CD4-positive, alpha-beta T cell treated with Interleukin-4 for 4 hours (primary cell): ENCODE measurements at places on chromosomes 7 and 10.

GRCh38 chr7:18754766-18755165, 259.2 kb downstream of the HDAC9 start:
- no peak for DNase-seq

GRCh38 chr7:17929647-17930395, 10.5 kb downstream of the SNX13 start:
- DNase-seq, result no peak

- DNase-seq, result no peak
Measured at GRCh38 chr10:96967847-96968246, 135.7 kb downstream of the LCOR start.

DNA sequence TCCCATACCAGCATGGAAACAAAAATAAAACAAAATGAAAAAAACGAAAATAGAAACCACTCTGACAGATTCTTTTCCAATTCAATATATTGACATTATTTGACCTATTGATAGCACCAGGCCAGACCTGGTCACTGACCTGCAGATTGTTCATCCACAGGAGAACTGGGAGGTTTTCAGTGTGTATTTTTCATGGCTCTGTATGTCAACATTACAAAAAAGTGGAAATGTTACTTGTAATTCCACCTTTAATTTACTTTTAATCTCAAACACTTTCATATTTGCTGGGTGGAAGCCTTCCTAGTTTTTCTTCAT, 2.9 kb downstream of the HKDC1 start:
- no peak for DNase-seq

GRCh38 chr7:106521541-106521940, 139.4 kb downstream of the CCDC71L start:
- DNase-seq, result no peak

DNA sequence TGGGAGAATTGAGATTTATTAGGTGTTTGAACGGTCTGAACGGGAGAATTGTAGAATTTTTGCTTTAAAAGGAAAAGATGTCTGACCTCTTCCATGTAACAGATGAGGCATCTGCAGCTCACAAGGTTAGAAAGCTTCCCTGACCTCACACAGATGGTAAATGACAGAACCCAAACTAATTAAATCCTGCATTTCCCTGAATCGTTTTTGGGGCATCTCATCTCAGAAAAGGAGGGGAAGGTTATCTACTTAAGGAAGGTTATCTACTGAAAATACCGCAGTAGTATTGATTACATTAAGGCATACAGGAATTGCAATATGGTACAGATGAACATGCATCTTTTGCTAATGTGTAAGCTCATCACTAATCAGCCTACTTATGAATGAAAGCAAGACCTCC, 278.3 kb downstream of the CCDC3 start:
- DNase-seq, result no peak

DNA sequence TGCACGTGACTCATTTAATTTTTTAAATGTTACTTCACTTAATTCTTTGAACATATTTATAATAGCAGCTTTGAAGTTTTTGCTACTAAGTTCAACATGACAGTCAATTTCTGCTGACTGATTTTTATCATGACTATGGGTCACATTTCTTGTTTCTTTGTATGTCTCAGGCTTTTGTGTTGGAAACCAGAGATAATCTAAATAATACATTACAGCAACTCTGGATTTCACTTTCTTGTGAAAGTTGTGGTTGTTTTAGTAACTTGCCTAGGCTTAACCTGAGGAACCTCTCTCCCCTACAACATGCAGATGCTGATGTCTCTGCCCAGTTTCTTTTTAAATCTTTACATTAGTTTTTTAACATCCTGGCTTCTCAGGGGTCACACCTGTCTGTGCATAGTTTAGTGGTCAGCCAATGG, 180.8 kb downstream of the CCDC71L start:
- DNase-seq, result no peak

- DNase-seq, result no peak
Measured at GRCh38 chr7:101608772-101609713, 20.1 kb downstream of the MYL10 start.

DNA sequence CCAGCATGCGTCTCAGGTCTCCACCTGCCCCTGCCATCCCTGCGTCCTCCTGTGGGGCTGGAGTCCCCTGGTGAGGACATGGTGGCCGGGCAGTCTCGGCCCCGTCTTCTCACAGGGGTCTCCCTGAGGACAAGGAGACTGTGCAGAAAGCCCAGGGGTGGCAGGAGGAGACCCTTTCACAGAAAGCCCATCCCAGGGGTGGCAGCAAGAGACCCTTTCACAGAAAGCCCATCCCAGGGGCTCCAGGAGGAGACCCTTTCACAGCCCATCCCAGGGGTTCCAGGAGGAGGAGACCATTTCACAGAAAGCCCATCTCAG, 14.8 kb upstream of the CHST12 start:
- DNase-seq, result no peak

GRCh38 chr7:155543011-155543876, 3.1 kb downstream of the CNPY1 start:
- no peak for DNase-seq

DNA sequence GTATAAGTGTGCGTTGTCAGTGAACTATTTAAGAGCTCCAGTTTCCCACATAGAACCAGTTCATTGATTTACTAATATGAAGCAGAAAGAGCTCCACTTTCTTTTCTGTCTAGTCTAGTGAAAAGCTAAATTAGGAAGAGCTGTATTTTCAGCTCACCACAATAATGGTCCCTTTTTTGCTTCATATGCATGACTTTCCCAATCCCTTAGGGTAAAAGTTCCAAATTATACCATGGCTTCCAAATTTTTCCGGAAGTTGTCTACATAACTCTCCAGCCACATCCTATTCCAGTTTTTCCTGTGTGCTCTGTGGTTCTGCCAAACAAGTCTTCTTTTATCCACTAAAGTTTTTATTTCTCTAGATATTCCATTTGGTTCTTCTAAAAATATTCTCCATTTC, 685.2 kb downstream of the REEP3 start:
- no peak for DNase-seq

- DNase-seq, result no peak
Measured at GRCh38 chr10:102167861-102168260, 15.7 kb downstream of the NOLC1 start.

- DNase-seq, result no peak
Measured at GRCh38 chr10:127798111-127798510, 61.1 kb downstream of the FOXI2 start.
